Mammary epithelial cell (primary cell): ENCODE measurements at places on chromosomes 2 and 18.

DNA sequence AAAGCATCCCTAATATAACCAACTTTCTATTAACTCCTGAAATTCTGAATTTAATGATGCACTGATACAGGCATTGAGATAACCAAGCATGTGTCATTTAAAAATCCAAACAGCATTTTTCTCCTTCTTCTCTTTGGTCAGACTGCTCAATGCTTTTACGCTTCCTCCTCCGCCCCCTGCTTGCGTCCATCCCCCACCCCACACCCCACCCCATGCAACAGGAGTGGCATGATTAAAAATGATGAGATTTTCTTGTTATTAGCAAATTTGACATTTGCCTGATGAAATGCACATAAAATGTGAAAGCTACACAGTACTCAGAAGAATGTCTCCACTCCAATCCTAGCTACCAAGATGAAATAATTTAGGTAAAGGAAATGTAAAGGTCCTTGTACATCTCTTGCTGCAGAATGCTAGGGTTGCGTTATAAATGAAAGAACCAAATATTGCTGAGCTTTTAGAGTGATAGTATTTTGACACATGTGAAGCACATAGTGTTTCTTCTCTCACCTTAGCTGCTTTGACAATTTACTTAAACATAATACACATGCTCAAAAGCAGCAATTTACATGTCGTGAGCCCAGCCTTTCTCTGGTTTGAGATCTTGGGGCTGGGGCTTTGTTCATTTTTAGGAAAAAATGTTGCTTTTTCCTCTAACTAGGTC, 263.8 kb downstream of the MEIS1 start:
- DNase-seq: no peak

DNA sequence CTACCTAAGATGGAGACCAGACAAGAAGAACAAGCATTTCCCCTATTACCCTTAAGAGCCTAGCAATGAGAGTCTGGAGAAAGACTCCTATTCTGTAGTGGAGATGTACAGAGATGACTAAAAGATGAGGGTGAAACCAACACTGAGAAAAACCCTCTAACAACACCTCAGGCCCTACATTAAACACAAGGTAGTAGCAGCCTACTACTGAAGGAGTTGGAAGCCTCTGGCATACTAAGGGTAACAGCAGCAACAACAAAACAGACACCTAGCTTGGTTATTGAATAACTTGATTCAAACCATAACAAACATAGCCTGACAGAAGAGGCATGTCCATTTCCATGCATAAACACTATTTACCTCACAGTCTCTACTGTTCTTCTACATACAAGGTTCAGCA, 60.5 kb downstream of the UGP2 start:
- DNase-seq: no peak

DNA sequence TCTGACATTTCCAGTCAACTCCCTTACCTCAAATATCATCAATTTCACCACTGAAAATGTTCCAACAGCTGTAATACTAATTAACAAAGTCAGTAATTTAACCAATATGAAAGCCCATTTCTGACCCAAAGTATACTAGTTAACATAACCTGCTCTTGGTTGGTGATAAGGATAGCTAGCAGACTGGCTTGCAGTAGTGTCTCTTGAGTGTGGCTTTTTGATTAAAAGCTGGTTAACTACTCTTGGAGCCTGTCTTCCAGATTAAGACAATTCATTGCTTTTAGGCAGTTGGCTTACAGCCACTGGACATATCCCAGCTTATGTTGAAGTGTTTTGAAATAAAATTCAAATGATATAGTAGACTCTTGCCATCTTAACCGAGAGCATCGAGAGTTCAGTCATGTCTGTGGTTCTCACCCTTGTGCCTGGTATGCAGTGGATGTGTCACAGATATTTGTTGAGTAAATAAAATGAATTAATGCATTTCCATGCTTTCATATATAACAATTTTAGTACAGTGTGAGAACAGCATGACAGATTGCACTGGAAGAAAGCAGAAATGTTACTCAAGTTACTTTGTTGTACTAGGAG, 158.1 kb downstream of the TANC1 start:
- no peak for DNase-seq

DNA sequence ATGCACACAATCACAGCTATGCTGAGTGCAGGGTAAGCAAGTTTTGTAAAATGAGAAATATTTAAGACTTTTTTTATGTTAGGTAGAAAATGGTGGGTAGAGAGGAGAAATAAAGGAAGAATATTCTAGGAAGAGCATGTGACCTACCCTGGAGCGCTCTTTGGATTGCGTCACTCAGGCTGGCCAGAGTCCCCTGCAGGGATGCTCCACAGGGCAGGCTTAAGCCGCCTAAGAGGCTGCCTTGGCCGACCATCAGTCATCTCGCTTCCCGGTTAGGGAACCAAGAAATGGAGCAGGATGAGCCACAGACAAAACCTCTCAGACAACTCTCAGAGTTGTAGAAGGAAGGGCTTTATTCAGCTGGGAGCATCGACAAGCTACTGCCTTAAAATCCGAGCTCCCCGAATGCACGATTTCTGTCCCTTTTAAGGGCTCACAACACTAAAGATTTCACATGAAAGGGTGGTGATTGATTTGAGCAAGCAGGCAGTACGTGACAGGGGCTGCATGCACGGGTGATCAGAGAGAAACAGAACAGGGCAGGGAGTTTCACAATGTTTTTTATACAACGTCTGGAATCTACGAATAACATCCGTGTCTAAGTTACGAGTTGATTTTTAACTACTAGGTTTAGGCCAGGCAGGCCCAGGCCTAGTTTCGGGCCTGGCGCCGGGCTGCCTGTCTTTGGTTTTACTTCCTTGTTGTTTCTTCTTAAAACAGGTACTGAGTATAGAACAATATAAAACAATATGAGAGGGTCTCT, 1072.0 kb downstream of the CBLN2 start:
- DNase-seq: no peak

DNA sequence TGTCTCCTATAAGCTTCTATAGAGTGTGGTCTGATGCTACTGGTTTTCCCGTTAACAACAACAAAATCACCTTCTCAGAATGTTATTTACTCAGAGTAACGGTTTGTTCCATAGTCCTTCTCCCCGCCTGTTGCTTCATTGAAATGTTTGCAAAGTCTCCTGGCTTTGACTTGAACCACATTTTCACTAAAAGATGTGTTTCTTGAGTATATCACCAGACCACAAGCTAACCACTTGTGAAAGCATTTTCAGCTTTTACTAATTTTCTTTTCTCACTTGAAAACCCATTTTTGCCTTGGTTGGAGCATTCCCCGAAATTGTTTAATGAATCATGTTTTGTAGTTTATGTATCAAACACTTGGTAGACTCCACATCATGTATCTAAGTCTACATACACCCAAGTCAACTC, 121.2 kb downstream of the DPP4 start:
- DNase-seq: no peak

DNA sequence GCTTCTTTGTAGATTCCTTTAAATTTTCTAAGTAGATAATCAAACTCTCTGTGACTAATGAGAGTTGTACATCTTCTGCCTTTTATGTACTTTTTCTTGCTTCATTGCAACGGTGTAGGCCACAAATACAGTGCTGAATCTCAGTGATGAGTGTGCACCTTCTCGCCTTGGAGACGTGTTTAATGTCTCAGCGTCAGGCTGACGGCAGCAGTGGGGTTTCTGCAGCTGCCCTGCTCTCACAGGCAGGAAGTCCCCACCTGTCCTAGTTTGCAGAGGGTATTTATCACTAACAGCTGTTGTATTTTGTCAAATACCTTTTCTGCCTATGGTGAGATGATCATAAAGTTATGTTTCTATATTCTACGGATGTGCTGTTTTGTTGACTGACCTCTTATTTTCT, 13.3 kb downstream of the AGXT start:
- no peak for DNase-seq

DNA sequence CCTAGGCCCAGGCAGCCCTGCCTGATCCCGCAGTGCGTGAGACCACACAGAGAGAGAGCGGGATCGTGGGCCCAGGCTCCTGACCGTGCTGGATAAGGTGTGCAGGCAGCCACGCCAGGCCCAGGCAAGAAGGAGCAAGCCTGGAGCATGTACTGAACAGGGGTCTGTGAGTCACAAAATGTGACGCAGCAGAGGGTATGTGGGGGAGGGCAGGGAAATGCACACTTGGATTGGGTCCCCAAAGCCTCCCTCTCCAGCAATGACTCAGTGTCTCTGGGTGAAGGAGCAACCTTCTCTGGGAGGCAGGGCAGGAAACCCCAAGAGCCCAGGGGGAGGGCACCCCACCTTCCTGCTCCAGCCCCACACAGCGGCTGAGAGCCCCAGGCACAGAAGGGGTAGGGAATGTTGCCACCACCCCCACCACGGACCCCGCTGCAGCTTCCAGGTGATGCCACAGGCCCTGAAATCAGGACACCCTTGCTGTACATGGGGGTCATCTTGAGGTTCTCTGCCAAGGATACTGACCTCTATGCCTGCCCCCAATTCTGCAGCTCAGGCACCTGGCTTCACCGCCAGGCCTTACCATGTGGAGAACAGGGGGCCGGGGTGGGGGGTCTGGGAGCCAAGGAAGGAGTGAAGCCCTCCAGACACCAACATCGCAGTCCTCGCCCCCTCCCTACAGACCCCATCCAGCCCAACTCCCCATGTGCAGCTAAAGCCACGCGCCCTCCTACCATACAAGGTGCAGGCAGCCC, 1.3 kb upstream of the GPC1 start:
- peak; percentile 99 for DNase-seq
